ENCODE measurements at places on chromosomes 12 and 14. TPM values are rescaled to one million over a fixed set of nuclear protein-coding genes. Genes with fewer than 3 reads are reported as not detected.

NGB gene
- 0.31 TPM for total RNA-seq

DNA sequence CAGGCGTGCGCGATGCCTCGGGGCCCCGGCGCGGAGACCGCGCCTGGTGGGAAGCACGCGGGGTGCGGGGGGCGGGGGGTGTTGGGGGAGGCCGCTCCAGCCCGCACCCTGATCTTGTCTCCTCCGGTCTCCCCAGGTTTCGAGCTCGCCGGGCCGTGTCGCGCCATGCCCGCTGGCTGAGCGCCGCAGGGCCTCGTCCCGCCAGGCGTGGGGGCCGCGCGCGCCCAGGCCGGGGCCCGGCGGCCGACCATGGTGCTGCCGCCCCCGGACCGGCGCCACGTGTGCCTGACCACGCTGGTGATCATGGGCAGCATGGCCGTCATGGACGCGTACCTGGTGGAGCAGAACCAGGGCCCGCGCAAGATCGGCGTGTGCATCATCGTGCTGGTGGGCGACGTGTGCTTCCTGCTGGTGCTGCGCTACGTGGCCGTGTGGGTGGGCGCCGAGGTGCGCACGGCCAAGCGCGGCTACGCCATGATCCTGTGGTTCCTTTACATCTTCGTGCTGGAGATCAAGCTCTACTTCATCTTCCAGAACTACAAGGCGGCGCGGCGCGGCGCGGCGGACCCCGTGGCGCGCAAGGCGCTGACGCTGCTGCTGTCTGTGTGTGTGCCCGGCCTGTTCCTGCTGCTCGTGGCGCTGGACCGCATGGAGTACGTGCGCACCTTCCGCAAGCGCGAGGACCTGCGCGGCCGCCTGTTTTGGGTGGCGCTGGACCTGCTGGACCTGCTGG lies 2.4 kb downstream of the TMEM121 start:
- no peak for DNase-seq

- no peak for DNase-seq
Observed at GRCh38 chr12:132071040-132071810, 72.9 kb downstream of the DDX51 start.

KLRC1 gene
- 2.0 TPM for total RNA-seq

DNA sequence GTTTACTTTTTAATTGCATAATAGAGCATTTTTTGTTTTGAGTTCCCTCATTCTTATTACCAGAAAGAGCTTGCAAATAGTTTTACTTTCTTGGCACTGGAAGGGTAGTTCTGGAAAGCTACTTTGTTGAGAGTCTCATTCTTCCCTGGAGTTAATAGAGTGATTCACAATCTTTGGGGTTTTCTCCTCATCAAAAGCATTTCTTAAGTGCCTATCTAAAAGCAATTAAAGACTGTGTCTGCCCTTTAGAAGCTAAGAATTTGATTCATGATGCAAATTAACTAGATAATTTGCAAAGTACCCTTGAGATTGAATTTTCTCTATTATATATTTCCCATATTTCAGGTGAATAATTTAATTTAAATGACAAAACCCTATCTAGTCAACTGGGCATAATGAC lies 8.1 kb upstream of the BMAL2 start:
- DNase-seq, result no peak

NXPH4 gene
- not detected for total RNA-seq

DNA sequence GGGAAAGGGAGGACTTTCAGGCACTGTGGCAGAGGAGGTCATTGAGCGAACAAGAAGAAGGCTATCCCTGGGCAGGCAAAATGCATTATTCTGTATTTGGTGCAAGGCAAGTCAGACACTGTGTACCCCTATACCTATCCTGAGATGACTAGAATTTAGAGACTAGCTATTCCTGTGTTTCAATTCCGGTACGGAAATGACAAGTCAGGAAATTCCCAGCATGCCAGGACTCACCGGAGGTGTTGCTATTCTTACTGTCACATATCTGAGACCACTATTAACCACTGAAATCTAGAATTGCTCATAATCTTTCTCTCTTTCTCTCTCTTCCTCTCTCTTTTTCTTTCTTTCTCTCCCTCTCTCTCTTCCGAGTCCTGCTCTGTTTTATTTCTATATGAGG lies 297.1 kb downstream of the PDZRN4 start:
- DNase-seq, result no peak

DNA sequence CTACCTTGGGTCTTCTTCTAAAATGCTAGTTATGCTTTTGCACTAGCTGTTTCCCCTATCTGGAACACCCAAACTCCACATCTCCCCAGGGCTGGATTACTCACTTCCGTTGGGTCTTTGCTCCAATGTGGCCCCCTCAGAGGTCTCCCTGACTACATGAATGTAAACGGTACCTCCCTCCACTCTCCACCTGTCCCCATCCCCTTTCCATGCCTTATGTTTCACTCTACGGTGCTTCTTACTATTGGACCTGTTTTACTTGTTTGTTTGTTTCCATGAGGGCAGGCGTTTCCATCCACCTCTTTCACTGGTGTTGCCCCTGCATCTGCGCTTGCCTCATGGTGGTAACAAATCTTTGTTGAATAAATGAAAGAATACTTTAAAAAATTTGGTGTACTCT lies 256.4 kb downstream of the SNAPC1 start:
- DNase-seq, result no peak

DNA sequence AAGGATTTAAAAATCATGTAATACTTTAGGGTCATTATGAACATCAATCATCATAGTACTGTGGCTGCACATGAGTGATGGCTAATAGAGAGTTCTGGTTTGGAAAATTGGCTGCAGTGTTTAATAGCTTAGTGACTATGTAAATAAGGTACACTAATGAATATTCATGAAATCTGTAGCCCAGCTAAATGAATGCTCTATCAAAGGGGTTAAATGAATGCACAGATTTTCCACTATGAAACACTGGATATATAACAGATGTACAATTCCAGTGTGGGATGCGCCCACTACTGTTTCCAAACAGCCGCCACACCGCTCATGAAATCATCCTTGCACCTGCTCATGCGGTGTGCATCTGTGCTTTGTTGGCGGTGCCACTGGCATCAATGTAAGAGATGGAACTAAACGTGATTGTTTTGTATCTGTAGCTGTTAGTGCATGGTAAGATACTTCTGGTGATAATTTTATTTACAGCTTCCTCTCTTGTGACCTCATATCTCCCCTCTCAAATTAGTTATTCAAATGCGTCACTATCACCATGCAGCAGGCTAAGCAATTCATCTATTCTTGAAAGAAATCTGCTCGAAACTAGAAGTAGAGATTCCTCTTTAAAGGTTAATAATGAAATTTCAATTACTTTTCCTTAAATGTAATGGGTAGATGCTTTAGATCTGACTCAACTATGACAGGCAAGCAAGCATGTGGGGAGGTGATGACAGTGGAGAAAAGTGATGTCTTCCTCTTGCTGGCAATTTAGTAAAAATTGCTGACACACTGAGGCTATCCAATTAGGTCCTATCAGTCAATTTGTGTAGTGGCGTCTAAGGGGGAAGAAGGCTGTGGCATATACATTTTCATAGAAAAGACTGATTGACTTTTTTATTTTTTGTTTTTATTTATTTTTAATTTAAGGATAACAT lies 433.6 kb downstream of the AEBP2 start:
- no peak for DNase-seq

GRCh38 chr12:47206450-47207339 lies 126.9 kb upstream of the AMIGO2 start:
- no peak for DNase-seq

- no peak for DNase-seq
Observed at GRCh38 chr14:56826214-56826613, 15.9 kb upstream of the OTX2 start.
